ENCODE measurements at places on chromosomes 1 and 21. TPM values are rescaled to one million over a fixed set of nuclear protein-coding genes. Genes with fewer than 3 reads are reported as not detected.

GRCh38 chr1:208059409-208060001, 148.6 kb upstream of the CD34 start:
- DNase-seq, result no peak

GRCh38 chr21:38852278-38852677, 46.5 kb downstream of the ETS2 start:
- no peak for DNase-seq

DNA sequence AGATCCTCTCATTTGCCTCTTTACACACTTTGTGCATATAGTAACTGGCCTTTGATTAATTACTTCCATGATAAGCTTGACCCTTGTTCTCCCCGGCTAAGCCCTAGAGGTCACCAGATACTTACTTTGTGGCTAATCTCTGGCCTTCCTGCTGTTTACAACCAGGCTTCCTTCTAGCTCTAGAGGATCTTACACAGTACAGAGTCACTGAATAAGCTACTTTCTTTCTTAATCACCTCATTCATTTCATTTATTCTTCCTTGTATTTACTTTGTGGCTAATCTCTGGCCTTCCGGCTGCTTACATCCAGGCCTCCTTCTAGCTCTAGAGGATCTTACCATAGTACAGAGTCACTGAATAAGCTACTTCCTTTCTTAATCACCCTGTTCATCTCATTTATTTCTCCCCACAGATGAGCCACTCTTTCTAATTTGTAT, 144.3 kb upstream of the C1orf21 start:
- no peak for DNase-seq

DNA sequence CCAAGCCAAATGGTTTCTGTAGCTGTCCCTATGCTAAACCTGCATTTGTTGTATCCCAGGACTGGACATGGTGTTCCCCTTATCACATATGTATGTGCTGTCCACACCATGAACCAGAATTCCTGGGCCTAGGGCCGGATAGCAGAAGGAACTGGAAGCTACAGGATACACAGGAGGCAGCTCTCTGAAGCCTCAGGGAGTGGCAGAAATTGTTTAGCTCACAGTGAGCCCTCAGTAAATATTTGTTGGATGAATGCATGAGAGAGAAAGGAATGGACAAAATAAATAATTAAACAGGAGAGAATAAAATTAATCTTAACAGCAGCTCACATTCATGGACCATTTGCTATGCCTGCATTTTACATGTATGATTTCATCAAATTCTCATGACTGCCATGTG, 2.1 kb downstream of the NIPAL3 start:
- no peak for DNase-seq

DNA sequence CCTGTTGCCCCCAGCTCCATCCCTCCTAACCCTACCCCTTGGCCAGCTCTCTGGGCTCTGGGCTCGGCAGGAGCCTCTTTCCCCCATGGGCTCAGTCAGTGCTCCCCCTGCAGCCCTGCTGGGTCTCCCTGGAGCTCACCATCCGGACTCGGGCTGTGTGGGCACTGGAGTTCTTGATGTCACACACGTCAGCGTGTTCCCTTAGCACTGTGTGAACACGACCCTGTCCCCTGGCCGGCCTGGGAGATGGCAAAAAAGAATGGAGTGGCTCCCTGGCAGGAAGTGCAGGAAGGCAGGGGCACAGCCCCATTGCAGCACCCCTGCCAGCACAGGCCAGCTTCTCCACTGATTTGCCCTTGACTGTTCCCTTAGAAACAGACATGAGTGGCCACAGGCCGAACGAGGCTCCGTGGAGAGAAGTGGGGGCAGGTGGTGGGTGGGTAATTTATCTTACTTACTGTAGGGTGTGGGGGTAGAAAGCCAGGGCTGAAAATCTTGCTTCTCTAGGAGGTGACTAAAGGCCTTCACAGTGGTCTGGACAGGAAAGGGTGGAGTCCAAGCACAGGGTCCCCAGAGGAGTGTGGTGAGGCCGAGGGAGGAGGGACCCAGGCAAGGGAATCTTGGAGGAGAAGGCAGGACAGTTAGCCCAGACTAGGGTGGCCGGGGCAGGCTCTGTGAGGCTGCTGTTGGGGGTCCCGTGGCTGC, 381.7 kb upstream of the VAMP3 start:
- DNase-seq, result no peak

GRCh38 chr21:35721701-35722100, 338.6 kb downstream of the SETD4 start:
- DNase-seq, result no peak

GRCh38 chr1:94433866-94434265, 15.7 kb downstream of the ABCD3 start:
- no peak for DNase-seq

DNA sequence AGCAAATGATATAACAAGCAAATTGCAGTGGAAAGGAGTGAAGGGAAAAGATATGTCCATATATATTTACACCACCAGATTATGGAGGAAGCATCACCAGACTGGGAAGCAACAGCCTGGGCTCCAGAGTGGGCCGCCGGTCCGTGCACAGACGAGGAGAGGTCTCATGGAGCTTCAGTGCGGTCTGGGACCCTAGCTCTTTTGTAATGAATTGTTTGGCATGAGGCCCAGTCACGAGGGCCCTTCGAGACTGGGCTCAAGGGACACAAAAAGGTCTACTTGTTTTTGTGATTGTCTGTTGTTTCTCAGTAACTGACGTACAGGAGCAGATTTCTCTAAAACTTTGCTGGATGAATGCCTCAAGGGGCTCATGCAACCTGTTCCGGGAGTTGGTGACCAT, 12.9 kb upstream of the STUM start:
- no peak for DNase-seq

DNA sequence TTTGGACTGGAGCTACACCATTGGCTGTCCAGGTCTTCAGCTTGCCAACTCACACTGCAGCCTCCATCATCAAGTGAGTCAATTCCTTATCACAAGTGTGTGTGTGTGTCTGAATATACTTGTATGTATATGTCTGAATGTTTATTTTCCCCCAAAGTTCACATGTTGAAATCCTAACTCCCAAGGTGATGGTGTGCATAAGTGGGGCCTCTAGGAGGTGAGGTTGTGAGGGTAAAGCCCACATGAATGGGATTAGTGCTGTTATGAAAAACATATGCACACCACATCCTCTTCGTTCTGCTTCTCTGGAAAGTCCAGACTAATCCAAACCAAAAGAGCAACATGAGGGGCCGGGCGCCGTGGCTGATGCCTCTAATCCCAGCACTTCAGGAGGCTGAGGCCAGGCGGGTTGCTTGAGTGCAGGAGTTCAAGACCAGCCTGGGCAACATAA, 48.7 kb upstream of the LBR start:
- DNase-seq, result peak; percentile 52

DNA sequence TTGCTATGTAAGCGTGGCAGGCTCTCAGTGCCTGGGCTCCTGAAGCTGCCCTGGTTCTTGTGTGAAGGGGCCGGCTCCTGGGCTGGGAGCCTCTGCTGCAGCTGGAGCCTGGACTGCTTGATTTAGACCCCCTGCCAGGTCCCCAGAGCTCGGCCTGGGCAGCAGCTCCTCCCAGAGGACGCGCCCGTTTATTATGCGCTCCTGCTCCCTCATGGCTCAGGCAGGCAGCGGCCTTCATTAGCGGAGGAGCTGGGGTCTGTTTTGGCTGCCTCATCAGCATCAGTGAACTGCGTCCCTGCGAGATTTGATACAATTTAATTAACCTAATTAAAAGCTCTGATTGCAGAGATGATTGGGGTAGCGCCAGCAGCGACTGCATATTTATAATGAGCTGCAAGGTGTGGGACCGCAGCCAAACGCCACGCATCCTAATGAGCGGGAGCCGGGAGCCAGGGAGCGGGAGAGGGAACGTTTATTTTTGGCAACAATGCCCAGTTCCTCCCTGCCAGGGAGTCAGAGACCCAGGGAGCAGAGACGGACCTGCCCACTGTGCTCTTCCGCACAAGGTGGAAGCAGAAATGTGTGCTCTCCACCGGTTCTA, 16.6 kb downstream of the UTP11 start:
- no peak for DNase-seq

DNA sequence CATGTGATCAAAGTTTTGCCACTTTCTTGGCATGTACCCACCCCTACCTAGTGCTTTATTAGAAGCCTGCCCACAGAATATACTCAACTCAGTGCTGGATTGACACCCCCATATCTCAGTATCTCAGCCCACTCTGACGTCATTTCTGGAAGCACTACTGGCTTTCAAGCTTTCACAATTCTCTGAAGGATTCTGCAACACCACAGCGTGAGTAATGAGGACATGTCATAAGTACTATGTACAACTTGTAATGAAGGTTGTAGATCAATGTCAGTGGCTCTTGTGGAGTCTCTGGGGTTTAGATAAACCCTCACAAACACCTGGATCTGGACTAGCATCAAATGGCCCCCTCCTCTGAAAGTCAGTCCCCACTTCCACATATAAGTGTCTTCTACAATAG, 57.2 kb downstream of the TNFSF4 start:
- DNase-seq, result no peak

ZNF697 gene
- 3.7 TPM for total RNA-seq

DNA sequence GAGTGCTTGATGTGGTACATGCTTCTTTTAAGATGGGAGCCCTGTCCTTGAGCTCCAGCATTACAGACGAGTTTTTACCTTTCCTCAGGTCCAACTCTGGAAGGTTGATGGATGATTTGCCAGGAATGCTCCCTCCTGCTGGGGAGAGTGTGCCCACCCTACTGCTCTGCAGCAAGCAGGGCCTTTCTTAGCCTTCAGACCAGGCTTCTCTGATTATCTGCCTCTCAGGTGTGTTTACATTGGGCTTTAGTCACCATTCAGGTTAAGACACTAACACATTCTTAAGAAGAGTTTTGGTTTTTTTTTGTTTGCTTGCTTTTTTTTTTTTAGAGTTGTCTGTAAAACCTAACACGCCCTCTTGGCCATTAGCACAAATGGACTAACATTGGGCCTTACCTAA, 301.8 kb downstream of the KCNT2 start:
- no peak for DNase-seq

- no peak for DNase-seq
Observed at GRCh38 chr1:27413004-27413403, 20.6 kb downstream of the GPR3 start.

LCE2A gene
- not detected for total RNA-seq

MPL gene
- total RNA-seq, result not detected

UBQLN4 gene
- 27.0 TPM for total RNA-seq

AKNAD1 gene
- total RNA-seq, result 3.9 TPM

GRCh38 chr1:163130225-163130856, 61.2 kb downstream of the RGS4 start:
- DNase-seq, result no peak

- DNase-seq, result peak; percentile 80
Observed at GRCh38 chr21:38841472-38841871, 35.7 kb downstream of the ETS2 start.

GBP7 gene
- total RNA-seq, result not detected
